Aorta (tissue), 5 donors: ENCODE measurements at places on chromosomes 5 and 9. TPM values are rescaled to one million over a fixed set of nuclear protein-coding genes. Genes with fewer than 3 reads are reported as not detected.

Gene ABLIM3
- total RNA-seq, result 44.4 TPM

GRCh38 chr5:140011297-140011802 is 31.7 kb downstream of the NRG2 start:
- H3K36me3 ChIP-seq, result no peaks in the 10 kb centered on the region
- H3K27ac ChIP-seq, result no peak overlapping the region
- no peak overlapping the region for H3K4me3 ChIP-seq

Gene TEX48
- total RNA-seq, result not detected

DNA sequence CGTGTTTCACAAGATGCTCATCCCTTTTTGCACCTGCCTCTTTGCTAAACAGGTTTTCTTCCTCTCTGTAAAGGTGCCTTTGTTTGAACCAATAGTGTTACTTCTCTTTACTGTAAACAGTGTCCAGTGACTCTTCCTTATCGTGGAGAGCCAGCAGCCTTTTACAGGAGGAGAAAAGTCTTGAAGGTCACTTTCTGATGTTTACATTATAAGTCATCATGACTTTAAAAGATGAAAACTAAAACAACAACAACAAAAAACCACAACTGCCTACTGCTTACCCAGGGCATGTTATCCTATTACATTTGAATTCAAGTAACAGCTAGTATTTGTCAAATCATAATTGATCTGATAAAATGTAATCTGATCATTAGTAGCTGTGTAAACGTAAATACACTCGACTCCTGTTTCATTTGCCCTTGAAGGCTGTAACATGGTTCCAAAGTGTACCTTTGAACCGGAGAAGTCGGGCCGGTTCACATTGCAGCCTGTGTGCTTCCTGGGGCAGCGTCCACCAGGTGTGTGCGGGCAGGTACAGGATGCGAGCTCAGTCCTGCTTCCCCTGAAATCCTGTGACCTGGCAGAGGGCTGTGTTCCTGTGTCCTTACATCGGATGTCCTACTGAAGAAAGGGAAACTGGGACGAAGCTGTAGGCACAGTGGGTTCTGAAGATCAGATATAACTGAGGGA is 118.1 kb downstream of the C9orf152 start:
- H3K27me3 ChIP-seq, result no peaks in the 10 kb centered on the region
- peaks cover 3% of the 10 kb centered on the region for H3K36me3 ChIP-seq
- peaks cover 5% of the 10 kb centered on the region for H3K4me1 ChIP-seq
- DNase-seq, result no peak

Gene TCF7
- total RNA-seq, result 4.4 TPM

DNA sequence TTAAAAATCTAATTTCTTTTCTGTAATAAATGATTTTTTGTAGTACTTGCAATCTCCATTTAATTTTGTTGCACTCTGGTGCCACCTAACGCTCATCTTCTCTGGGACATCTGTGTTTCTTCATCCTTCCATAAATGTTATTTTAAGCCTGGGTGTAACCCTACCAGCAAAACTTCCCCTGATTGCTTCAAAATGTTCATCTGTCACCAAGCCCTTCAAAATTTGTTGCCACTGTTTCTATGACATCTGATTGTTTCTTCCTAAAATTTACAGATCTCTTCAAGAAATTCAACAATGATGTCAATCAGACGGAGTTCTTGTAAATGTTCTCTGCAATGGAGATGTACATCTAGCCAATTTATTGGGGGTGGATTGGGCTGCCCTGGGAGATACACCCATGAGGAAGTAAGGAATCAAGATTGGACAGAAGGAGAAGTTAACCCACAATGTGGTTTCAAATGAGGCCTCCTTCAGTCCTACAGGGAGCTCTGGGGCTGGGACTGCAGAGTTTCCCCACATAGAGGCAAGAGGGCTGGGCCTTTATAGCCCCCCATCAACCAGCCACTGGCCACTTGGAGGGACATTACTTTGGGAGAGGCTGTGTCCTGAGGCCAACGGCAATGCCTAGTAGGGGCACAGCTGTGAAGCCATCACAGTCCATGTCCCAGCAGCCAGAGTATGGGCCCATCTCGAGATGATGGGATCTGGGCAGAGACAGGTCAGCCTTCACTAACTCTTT is 23.3 kb downstream of the MCTP1 start:
- no peaks in the 10 kb centered on the region for H3K4me1 ChIP-seq
- H3K4me3 ChIP-seq, result no peak overlapping the region
- H3K27ac ChIP-seq, result no peak overlapping the region
- no peak for DNase-seq
- H3K36me3 ChIP-seq, result no peaks in the 10 kb centered on the region
